AG04449 (cell line): ENCODE measurements at places on chromosomes 12 and 14.

- no peak for DNase-seq
Measured at GRCh38 chr12:120249266-120249874, 16.2 kb downstream of the PXN start.

- DNase-seq = no peak
Measured at GRCh38 chr12:76426160-76426559, 77.9 kb upstream of the BBS10 start.

GRCh38 chr14:90379106-90379505 lies 17.7 kb upstream of the CALM1 start:
- DNase-seq = no peak

- no peak for DNase-seq
Measured at GRCh38 chr14:100873096-100873482, 30.4 kb downstream of the RTL1 start.

- no peak for DNase-seq
Measured at GRCh38 chr14:36405589-36406274, 85.3 kb upstream of the MBIP start.

DNA sequence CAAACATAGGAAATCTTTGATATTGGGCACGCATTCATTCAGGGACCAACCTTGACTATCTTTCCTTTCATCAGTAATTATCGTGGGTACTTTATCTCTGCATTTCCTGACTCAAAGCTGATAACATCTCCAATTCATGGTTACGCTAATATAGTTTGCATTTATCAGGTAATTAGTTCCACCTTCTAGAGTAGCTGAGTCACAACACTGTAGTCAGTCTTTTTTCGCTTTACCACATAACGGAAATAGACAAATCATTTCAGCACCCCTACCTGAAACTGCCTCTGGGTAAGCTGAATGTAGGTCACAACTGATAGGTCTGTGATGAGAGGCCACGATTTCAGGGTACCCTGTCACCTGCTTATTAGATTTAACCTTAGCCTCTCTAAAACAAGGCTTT lies 36.7 kb upstream of the IL22 start:
- no peak for DNase-seq

- DNase-seq = no peak
Measured at GRCh38 chr14:90660865-90661570, 155.2 kb downstream of the TTC7B start.

GRCh38 chr14:59678352-59678751 lies 101.7 kb upstream of the CCDC175 start:
- DNase-seq = no peak

DNA sequence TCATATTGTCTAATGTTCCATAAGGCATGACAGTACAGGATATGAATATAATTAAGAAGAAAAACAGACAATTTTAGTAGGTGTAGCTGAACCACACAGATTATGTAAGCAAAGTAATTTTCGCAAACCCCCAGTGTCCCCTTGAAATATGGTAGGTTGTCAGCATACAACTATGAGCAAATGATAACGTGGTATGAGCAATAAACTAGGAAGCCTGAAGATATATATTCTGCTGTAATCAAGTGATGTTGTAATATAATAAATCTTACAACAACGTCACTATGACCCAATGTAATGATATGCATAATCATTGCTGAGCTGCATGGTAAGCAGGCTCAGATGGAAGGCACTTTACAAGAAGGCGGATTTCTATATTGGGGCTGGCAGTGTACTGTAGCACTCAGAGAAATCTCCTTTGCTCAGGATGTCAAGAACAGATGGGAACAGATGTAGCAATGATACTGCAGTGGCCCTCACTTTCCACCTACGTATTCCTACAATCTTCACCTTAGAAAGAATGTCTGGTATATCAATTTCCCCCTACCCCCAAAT lies 47.8 kb upstream of the MYF6 start:
- no peak for DNase-seq

DNA sequence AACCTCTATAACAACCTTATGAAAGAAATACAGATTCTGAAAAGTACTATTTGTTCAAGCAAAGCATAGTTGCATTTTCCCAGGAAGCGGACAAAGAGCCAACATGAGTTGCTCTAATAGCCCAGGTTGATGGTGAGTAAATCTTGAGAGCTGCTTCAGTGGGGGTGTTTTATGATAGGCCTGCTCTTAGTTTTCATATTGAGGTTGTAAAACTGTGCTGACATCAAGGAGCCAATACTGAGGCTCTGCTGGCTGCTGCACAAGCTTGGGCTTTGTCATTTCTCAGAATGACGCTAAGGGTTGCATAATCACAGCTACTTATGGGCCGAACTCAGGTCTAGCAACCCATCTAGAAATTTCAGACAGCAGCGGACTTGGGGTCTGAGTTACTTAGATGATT lies 11.5 kb downstream of the TBC1D30 start:
- no peak for DNase-seq

DNA sequence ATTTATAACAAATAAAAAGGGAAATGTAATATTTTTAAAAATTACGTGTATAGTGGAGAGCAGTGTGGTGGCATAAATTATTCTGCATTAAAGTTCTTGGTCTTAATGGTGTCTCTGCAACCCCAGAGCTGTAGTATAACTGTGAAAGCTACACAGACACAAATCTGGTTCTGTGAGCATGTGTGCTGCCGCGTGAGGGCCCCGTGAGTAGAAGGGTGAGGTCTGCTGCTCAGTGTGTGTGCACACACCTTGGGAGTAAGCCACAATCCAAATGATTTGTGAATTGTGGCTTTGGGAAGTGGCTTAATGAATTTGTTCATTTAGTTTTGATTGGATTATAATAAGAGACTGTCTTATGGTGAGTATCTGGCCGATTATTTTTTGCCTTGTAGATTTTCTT lies 16.8 kb downstream of the PELI2 start:
- DNase-seq = no peak

DNA sequence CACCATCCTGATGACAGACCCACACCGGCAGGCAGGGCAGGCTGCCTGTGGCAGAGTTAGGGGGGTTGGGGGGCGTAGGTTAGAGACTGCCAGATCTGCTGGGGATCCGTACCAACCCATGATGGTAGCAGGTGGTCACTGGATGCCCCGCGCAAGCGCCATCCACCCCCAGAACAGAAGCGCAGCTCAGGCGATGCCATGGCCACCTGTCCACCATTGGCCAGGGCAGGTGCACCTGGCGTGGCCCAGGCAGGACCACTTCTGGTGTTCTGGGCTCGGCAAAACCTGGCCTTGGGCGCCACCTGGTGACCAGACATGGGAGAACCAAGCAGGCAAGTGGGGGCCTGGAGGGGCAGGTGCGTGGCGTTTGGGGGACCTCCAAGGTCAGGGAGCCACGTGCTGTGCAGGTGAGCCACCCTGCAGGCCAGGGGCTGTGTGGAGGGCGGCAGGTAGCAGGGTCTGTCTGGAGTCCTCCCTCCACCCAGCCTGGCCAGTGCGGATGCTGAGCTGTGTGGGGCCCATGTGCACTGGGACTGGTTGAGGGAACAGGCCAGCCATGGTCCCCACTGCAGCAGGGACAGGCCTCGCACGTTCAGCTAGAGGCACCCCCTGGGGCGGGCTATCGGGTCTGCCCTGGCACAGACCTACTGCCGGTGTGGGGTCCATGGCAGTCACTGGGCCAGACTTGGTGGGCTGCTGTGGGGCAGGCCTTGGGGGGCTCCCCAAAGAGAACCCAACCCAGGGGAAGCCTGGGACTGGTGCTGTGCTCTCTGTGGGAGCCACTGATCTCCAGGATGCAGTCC lies 15.6 kb downstream of the BAG5 start:
- DNase-seq = no peak

- DNase-seq = no peak
Measured at GRCh38 chr14:104504172-104504735, 75.3 kb upstream of the C14orf180 start.

- no peak for DNase-seq
Measured at GRCh38 chr14:40629144-40629543, 977.5 kb upstream of the LRFN5 start.

DNA sequence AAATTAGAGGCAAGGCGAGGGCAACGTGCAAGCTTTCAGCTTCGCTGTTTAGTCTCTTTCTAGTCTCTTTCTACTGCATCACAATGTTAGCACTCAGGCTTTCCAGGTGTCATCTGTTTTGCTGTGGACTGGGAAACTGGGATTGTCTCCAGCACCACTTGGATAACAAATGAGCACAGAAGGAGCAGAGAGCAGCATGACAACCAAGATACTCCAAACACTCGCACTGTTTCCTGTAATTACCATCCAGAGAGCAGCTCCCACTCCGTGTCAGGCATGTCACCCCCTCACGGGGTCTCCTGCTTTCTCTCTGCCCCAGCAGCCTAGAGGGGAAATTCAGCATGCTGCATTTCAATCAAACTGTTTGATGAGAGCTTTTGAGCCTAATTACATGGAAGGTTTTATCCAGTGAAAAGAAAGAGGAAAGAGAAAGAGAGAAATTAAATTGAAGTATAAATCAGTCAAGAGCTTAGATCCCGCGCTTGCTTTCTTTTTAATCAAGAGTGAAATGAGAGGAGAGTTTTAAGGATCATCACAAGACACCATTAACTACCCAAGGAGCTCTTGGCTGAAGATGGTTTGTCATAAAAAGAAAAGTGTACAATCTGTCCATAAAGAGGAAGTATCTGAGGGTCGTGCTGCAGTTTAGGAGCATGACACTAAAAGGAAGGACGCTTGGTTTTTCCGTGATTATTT lies 917.7 kb downstream of the DIO2 start:
- no peak for DNase-seq

GRCh38 chr12:120989687-120990086 lies 11.3 kb downstream of the HNF1A start:
- no peak for DNase-seq

DNA sequence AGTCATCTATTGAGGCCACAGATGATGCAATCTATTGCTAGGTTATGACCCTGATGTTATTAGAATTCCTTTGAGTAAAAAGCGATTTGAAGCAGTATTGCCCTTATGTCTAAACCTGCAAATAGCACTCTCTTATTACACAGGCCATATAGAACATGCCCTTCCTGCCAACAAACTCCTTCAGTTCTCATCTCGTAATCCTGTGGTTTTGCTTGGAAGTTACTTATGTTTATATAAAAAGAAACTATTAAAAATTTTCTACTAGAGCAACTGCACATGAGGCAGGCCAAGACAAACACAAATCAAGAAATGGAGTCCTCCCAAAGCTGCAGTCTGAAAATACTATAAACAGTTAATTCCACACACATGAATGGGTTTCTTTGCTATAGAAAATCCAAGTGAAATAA lies 1200.2 kb downstream of the LRFN5 start:
- peak; percentile 31 for DNase-seq

DNA sequence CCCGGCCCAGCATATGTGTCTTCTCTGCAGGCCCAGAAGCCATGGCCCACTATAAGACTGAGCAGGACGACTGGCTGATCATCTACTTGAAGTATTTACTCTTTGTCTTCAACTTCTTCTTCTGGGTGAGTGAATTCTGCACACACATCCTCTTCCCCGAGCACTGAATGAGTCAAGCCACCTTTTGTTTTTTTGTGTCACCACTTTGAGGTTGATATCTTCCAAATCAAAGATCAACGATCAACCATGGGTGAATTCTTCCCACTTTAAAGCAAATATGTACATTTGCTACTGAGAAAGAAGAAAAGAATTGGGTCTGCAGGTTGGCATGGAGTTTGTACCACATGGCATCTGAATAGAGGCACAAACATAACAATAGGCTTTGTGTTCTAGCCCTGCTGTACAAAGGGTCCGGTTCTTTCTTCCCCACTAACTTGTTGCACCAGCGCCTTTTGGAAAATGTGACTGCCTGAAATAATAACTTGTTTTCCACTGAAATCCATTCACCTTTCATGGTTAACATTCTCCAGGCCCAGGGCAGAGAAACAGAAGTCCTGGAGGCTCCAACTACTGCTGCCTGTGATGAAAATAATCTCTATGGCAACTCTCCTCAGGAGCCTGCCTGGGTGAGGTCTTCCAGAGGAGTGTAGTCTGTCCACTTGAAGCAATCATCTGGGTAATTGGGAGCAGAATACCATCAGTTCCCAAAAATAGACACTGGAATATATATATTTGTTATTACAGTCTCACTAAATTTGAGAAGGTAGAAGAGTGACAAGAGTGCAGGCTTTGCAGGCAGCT lies 27.6 kb downstream of the TSPAN11 start:
- no peak for DNase-seq

- no peak for DNase-seq
Measured at GRCh38 chr12:124967016-124967739, 21.8 kb downstream of the DHX37 start.

DNA sequence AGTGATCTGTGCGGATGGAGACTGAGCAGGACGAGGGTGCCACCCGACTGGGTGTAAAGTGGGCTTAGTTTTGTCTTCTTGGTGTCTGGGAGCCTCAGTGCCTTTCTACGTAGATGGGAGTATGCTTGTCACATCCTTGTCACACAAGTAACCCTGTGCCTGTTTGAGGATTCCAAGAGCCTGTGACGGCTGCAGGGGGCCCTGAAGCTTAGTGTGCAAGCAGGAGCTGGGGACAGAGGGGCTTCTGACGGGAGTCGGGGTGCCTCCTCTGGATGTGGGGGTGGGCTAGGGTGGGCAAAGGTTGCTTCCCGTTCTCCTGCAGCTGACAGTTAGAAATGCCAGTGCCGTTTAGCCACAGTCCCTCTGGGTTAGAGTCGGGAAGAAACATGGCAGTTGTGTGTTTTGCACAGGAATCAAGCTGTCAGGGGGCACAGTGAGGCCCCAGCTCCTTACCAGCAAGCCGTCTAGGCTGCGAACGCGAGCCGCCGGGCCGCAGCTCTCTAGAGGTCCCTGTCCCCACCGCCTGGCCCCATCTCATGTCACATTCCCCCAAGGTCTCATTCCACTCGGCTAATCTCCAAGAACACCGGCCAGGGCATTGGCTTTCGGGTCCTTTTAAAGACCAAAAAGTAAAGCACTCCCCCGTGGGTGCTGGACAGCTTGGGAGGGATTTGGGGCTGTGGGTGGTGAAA lies 7.0 kb downstream of the RTL1 start:
- DNase-seq = no peak

GRCh38 chr14:72545411-72546311 lies 348.2 kb downstream of the DPF3 start:
- no peak for DNase-seq

GRCh38 chr14:104116756-104117340 lies 21.5 kb upstream of the KIF26A start:
- no peak for DNase-seq

GRCh38 chr14:47189911-47190484 lies 485.4 kb downstream of the MDGA2 start:
- DNase-seq = no peak

DNA sequence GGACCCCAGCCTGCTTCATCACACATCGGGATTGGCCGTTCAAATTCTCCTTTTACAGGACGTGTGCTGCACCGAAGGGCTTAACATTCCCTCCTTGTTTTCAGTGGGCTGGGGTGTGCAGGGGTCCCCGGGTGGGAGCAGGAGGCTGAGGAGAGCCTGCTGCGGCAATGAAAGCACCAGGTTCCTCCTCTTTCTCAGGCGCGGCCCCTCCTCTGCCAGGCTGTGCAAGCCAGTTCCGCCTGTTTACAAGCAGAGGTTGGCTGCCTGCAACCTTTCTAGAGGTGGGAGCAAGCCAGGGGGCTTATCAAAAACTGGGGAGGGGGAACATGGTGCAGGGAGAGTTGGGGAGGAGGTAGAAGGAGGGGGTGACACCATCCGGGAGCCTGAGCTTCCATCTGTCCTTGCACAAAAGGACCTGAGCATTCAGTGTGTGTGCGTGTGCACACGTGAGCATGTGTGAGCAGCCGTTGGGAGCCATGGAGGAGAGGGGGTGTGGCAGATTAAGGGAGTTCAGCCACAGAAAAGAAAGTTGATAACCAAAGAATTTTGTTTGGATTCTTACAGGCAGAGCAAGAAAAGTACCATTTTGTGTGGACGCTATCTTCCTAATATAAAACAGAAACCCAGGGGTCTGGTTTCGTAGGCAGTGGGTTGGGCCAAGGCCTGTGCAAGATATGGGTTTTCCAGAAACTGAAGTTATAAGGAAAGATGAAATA lies 108.8 kb upstream of the RFLNA start:
- DNase-seq = no peak
